ENCODE measurements at places on chromosomes 3 and 15. TPM values are rescaled to one million over a fixed set of nuclear protein-coding genes. Genes with fewer than 3 reads are reported as not detected.
A peak's percentile ranks its signal among the peaks of the same experiment; 100 is the strongest.

DNA sequence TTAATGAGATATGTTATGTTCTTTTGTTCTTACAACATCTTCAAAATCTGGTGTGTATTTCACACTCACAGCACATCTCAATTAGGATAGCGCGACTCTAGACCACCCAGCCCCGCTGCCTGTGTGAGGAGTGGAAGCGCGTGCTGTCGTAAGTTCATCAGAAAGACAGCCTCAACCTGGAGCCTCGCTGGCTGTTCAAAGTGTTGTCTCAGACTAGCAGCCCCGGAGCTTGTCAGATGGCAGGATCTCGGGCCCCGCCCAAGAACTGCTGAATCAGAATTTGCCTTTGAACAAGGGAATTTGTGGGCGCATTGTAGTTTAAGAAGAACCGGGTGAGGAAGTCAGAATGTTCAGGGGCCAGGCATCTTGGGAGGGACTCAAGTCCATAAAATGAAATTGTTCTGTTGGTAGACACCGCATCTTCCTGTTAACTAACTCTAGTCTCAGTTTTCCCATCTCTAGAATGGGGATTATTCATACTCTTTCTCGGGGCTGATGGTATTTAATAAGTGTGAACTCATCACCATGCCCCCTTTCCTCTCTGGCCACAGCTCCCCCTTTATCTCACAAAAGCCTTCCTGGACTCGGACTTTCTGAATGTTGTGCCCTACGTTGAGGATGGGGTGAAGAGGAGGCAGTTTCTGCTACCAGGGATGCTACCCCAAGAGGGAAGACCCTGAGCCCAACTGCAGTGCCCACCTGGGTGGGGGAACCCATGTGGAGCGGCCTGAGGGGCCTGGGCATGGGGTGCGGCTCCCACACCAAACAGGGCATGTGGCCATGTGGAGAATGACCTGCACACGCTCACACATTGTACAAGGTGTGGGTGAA is 40.4 kb downstream of the BHLHE40 start:
- peak; percentile 89 for DNase-seq

- DNase-seq: no peak
Observed at GRCh38 chr15:93060336-93061248, 28.4 kb downstream of the RGMA start.

DNA sequence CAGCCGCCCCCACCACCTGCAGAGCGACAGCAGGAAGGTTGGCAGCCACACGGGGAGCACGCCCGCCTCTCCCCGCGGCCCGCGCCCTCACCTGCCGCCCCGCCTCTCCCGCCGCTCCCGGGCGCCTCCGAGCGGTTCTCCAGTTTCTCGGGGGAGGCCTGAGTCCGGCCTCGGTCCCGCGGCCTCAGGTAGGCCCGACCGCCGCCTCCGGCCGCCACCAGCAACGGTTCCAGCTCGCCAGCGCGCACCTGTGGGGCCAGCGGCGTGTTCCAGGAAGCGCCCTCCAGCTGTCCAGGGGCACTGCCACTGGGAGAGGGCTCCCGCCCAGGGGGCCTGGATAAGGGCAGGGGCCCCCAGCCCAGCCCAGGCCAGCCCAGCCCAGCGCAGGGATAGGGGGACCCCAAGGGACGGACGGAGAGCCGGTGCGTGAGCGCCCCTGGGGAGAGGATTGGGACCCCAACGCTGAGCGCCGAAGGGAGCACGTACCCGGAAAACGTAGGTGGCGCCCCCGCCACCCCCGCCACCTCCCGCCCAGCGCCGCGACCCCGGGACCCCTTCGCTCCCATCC is 2.2 kb downstream of the LTK start:
- no peak for DNase-seq

- no peak for DNase-seq
Observed at GRCh38 chr3:184635126-184635525, 73.5 kb downstream of the EPHB3 start.

- peak; percentile 15 for DNase-seq
Observed at GRCh38 chr3:107684431-107684925, 161.7 kb downstream of the BBX start.

DNA sequence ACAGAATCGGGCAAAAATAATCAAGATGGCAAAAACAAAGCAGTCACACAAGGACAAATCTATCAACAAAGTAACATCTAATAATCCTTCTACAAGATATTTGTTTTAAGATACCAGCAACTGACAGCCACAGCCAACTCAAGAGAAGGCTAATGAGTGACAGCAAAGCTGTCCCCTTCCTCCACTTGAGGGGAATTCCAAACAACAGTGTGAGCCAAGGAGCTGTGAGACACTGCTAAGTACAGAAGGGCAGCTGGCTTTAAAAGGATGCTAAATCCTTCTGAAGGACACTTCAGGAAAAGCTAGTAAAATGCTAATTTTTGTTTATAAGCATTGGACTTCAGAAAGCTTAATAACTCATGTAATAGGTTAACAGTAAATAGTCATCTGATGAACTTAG is 120.3 kb upstream of the GOLGA8J start:
- DNase-seq: no peak

- DNase-seq: peak; percentile 7
Observed at GRCh38 chr15:98823012-98823458, 174.7 kb downstream of the IGF1R start.

- no peak for DNase-seq
Observed at GRCh38 chr3:184821034-184821433, 9.1 kb downstream of the VPS8 start.

DNA sequence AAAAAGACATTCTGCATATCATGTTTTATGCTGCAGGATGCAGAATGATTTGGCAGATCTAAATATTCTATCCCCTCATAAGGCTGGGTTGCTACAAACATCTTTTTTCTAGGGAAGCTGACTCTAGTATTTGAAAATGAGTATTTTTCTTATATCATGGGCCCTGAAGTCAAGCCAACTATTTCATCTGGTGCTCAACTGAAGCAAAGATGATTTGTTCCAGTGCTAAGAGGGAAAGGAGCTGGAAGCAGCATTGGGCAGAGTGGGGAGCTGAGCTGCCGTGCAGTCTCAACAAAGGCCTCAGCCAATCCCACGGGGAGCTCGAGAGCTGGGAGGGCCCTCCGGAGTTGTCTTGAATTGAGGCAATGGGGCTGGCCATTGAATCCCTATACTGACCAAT is 155.3 kb upstream of the SLCO3A1 start:
- no peak for DNase-seq

GRCh38 chr3:77933926-77934325 is 894.0 kb downstream of the ROBO2 start:
- DNase-seq: no peak

DNA sequence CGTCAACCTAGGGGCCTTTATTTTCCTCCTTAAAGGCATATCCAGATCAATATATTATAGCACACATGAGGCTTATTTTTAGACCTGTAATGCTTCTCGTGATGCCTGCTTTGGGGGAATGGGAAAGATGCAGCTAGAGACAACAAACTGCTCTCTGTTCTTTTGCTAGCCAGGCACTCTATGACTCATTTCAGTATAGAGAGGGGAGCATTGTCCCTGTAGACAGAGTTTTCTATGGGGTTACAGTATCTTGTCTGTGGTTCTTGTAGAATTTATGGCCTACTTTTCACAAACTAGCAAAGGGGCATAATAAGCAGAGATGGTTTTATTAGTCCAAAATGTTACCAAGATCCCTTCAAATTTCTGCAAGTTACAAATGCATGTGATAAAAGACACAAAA is 305.6 kb downstream of the LSAMP start:
- no peak for DNase-seq

GRCh38 chr15:66644869-66645268 is 57.2 kb upstream of the SMAD6 start:
- DNase-seq: no peak

DNA sequence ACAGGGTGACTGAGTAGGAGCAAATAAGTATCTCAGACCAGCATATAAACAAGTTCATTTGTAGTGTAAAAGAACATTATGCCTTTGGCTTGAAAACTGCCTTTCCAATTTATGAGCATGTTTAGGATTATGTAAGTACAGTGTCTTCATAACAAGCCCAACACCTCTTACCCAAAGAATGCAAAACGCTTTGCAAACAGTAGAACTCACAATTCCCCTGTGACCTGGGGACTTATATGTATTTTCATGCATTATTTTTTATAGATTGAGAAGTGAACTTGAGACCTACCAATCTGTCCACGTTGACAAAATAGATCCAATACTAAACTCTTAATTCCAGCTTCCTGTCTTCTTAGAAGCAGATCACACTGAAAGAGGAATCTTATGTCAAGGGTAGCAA is 202.1 kb downstream of the TP63 start:
- DNase-seq: no peak

GRCh38 chr3:122318620-122319019 is 6.4 kb upstream of the CSTA start:
- DNase-seq: no peak

DNA sequence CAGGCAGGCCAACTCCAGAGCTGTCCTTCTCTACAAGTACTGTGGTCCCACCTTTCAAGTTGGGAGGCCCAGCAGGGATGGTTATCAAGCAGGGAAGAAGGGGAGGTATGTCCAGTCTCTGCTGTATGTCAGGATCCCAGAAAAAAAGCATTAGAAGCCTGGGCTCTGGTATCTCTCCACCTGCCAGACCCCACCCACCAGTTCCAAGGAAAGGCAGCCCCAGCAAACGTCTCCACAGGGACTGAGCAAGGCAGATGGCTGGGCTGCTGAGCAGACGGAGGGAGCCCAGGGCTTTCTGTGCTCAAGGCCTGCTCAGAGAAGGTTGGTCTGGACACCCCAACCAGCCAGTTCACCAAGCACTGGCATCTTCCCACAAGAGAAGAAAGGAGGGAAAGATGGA is 287.8 kb downstream of the XXYLT1 start:
- DNase-seq: no peak

- no peak for DNase-seq
Observed at GRCh38 chr15:32721596-32721995, 3.8 kb downstream of the GREM1 start.

DNA sequence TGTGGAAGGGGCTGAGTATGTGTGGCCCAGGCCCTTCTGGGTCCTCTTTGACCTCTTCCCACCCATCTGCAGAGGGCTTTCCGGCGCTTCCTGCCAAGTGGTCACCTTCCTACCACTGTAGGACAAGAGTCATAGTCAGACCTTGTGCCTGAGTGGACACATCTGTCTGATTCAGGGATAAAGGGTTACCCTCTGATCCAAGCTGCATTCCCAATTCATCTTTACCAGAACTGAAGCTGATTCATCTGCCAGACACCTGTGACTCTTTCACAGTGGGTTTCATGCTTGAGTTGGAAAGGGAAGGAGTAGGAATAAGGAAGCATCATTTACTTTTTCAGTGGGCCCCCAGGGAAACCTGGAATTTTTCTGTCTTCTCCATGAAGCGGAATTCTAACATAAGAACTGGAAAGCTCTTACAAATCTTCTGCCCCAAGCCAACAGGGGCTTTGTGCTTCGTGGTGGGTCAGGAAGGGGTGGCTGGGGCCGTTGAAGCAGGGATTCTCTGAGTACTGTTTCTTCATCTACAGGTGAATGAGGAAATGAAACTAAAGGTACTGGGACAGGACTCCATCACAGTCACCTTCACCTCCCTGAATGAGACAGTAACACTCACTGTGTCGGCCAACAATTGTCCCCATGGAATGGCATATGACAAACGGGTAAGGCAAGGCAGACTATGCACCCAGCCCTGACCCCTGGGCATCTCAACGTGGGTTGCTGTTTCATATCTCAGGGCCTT is 46.4 kb downstream of the C3orf20 start:
- no peak for DNase-seq

- no peak for DNase-seq
Observed at GRCh38 chr15:49673861-49674260, 53.0 kb downstream of the DTWD1 start.

DNA sequence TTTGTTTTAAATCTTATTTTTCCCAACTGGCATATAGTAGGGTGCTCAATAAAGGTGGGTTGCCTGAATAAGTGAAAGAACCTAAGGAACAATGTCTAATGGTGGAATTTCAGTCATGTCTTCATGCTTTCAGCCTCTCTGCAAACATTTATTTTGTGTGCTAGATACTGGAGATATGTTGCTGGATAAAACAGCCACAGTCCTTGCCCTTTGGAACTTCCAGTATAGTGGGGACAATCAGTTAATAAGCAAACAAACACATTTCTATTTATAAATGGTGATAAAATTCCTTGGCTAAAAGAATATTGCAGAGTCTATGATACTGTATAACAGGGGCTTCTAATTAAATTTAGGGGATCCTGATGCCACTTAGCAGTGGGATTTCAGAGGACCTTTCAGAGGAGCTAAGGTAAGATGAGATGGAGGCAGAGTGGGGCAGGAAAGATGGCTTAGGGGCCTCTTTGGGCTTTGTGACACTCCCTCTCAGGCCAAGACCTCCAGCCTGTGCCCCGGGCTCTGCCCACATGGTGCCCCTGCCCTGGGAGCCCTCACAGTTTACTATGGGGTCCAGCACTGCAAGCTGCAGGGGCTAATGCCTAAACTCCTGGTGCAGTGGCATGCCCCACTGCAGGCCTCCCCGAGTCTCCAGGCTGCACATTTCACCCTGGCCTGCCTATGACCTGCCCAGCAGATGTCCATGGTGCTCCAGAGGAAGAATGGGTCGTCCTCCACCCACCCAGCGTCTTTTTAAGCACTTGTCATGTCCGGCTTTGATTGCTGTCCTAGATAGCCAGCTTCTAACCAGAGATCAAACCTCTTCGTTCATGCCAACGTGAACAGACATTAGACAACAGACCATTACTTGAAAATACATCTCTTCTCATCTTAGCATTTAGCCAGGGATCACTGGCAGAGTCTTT is 61.6 kb upstream of the PRR23C start:
- DNase-seq: no peak

GRCh38 chr3:18655827-18656226 is 230.7 kb upstream of the SATB1 start:
- DNase-seq: no peak

- DNase-seq: no peak
Observed at GRCh38 chr3:78046566-78046965, 1006.7 kb downstream of the ROBO2 start.

DNA sequence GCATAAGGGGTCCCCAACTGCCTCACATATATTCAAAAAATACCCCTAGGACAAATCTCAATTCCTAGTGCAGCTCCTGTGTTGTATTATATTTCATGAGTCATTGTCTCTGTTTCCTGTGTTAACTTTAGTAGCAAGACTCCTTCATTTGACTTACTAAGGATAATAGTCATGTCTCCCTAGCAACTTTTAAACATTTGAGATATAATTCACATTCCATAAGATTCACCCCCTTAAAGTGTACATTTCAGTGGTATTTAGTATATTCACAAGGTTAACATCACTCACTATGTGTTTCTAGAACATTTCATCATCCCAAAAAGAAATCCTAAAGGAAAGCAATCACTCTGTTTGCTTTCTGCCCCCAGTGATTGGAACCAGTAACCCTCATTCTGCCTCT is 121.3 kb upstream of the WNT7A start:
- no peak for DNase-seq

GRCh38 chr3:150975086-150975991 is 2.8 kb upstream of the CLRN1 start:
- DNase-seq: no peak

The TF gene
- 0.52 TPM for total RNA-seq

The GPR62 gene
- total RNA-seq: not detected

The B3GALNT1 gene
- total RNA-seq: 0.76 TPM

The CCR3 gene
- not detected for total RNA-seq

The KCNH8 gene
- not detected for total RNA-seq

The ACKR4 gene
- not detected for total RNA-seq

Data from activated naive CD4-positive, alpha-beta T cell treated with anti-CD3 and anti-CD28 coated beads for 36 hours (primary cell).